Left renal cortex interstitium (tissue), 4 donors: ENCODE measurements at places on chromosomes 1 and 21.

- no peak for DNase-seq
Measured at GRCh38 chr1:192225703-192226102, 67.4 kb downstream of the RGS18 start.

DNA sequence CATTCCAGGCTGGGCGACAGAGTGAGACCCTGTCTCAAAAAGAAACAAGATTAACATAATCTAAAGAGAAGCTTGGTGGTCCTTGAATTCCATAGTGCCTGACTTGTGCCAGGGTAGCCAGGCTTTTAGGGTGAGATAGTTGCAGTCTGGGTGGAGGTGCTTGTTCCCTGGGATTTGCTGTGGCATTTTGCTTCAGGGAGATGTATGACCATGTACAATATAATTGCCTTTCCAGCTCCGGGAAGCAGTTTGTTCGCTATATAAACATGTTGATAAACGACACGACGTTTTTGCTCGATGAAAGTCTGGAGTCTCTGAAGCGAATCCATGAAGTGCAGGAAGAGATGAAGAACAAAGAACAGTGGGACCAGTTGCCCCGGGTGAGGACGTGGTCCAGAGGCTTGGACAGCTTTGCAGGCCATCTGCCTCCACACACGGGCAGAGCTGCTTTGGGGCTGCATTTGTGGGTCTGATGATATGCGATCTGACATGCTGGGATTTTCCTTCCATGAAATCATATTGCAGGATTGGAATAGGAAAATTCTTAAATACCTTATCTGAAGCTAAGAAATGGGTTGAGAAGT is 49.4 kb upstream of the KIF1B start:
- no peak for DNase-seq

- no peak for DNase-seq
Measured at GRCh38 chr1:209412036-209412435, 171.5 kb upstream of the CAMK1G start.

DNA sequence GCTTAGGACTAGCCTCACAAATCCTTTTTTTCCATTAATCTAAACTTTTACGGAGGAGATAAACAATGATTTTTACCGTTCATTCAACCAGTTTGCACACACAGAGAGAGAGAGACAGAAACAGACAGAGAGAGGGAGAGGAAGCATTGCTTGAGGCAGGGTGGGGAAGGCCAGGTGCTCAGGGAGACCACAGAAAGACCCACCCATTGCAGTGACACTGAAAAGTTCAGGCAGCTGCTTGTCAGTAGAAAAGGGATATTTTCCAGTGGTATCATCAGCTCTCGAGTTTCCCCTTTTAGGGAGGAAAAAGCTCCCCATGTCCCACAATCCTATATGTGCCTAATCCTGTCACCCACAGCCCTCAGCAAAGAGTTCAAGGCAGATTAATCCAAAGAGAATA is 27.2 kb downstream of the TCP10L start:
- no peak for DNase-seq

DNA sequence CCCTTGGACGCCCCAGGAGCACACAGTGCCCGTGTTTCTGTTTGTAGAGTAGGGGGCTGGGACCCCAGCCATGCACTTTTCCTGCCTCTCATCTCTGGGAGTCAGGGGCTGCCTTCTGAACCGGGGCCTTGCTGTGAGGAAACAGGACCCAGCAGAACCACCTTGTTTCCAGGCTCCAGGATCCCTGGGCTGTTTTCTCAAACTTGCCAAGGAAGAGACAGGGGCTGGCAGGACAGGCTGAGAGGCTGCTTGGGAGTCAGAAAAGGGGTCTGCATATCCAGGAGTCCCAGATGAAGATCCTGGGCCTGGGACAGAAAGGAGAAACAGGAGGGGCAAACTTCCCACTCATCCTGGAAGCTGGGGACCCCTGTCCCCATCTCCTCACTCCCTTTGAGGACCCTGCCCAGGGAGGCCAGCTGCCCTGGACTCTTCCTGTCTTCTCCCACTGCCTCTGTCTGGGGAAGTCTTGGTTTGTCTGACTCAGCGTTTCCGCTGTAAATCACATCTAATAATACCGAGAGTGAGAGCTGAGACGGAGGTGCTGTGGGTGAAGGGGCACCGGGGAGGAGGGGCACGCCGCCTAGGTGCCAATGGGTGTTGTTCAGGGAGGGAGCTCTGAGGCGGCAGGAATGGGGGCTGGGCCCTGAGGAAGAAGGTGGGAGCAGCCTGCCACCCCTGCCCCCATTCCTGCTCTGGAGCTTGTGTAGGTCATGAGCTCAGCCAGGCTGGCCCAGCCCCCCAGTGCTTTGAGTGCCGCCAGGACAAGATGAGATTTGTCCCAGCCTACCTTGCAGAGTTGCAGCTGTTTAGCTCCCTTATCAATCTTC is 16.7 kb downstream of the POU3F1 start:
- DNase-seq = no peak

- DNase-seq = no peak
Measured at GRCh38 chr1:87880098-87880760, 551.5 kb downstream of the LMO4 start.

DNA sequence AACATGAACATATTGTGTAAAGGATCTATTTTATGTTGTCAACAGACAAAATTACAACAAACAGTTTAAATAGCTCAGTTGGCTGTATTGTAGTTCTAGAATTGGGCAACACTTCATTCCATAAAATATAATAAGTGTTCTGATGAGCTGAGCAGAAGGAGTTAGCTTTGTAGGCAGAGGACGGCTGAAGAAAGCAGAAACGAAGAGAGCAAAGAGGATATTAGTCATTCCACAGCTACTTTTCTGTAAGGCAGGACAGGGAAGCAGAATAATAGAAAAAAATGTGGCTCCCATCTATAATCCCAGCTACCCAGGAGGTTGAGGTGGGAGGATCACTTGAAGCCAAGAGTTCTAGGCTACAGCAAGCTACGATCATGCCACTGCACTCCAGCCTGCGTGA is 20.2 kb upstream of the IVNS1ABP start:
- DNase-seq = no peak

- DNase-seq = no peak
Measured at GRCh38 chr1:209584231-209584672, 738 bp downstream of the CAMK1G start.

DNA sequence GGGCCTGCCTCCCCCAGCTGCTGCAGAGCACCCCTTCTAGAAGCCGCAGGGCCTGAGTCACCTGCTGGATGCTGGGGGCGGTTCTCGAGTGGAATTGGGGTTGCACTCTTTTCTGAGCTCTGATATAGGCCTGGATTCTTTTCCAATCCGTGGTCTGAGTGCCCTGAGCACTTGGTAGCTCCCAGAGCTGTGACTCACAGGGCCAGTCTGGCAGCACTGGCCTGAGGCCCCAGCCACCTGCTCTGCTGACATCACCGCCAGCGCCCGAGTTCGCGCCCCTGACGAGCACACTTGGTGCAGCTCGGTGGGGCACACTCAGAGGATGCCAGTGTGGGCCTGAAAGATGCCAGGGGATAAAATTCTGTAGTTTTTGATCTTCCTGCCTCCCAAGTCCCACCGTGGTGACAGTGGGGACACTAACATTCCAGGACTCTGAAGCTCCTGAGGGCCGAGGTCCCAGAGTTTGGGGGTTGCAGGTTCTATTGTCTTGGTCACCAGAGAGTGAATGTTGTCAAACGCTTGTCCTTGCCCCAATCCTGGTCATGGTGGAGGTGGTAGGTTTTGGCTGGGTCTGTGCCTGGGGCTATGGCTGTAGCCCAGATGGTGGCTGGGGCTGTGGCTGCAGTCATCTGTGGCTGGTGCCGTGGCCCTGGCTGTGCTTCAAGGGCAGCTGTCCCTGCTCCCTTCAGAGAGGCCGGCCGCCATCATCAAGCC is 74.6 kb downstream of the OBSCN start:
- DNase-seq = no peak

DNA sequence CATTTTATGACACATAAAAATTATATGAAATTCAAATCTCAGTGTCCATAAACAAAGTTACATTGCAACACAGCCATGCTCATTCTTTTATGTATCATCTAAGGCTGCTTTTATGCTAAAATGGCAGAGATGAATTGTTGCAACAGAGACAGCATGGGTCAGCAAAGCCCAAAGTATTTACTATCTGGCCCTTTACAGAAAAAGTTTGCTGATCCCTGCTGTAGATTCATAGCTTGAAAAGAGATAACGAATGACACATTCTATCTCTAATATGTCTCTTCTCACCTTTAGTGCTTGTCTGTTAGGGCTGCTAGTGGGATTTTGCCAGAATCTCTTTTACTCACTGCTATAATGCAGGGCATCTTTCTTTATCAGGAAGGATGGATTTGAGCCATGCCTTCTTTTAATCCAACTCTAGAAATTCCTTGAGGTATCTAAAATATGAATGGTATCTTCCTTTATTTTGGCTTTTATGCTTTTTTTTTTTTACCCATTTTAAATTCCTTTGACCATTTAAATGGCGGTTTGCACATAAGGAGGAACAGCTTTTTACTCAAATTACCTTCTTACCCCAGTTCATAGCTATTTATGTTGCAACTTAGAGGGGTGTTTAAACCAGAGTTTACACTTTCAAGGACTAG is 598.2 kb downstream of the PLPP3 start:
- no peak for DNase-seq

- DNase-seq = no peak
Measured at GRCh38 chr1:206666954-206667665, 17.6 kb upstream of the MAPKAPK2 start.

DNA sequence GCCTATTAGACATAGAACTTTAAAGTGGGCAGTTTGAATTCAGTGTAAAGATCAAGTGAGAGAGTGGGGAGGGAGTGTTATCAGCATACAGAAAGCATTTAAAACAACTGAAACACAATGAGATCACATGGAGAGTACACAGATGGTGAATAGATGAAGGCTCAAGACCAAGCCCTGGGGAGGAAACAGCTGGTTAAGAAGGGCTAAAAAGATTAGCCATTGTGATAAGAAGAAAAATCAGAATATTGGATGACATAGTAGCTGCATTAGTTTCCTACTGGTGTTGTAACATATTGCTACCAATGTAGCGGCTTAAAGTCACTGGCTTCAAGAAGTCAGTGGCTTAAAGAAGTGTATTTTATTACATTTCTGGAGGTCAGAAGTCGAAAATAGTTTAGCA is 443.4 kb upstream of the RGS18 start:
- no peak for DNase-seq

- DNase-seq = no peak
Measured at GRCh38 chr21:42799516-42799915, 79.8 kb downstream of the WDR4 start.

GRCh38 chr1:31679676-31680230 is 24.1 kb downstream of the COL16A1 start:
- DNase-seq = no peak

DNA sequence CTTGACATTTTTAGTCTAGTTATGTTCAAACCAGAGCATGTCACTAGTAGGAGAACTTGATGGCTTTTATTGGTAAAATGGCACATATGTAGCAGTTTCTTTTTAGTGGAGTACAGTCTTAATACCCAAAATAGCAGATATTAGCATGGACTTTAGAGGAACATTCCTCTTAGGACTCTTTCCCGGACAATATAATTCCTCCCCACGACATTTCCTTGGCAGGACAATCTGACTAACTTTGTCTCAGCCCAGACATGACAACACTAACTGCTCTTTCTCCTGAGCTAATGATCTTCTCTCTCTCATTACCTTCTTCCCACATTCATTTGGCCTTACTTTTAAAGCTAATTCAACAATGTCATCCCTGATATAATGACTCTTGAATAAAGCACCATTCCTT is 62.5 kb downstream of the ADAMTS1 start:
- DNase-seq = no peak

GRCh38 chr1:87730274-87731216 is 401.9 kb downstream of the LMO4 start:
- DNase-seq = no peak

DNA sequence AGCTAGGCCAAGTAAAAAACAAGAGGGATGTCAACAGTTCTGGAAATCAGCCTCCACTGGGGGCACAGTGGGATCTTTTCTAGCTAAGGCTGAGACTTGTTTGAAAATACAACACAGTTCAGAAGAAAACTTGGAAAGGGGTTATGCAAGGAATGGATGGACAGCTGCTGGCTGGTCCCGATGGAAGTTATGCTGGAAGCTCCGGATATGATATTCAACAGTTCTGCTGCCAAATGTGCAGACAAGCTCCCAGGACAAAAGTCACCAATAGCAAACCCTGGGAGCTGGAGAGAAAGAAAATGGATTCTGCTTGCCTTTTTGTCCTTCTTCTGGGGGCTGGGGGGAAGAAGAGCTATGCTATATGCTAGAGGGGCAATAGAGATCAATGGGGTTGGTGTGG is 14.3 kb downstream of the LMX1A start:
- no peak for DNase-seq

DNA sequence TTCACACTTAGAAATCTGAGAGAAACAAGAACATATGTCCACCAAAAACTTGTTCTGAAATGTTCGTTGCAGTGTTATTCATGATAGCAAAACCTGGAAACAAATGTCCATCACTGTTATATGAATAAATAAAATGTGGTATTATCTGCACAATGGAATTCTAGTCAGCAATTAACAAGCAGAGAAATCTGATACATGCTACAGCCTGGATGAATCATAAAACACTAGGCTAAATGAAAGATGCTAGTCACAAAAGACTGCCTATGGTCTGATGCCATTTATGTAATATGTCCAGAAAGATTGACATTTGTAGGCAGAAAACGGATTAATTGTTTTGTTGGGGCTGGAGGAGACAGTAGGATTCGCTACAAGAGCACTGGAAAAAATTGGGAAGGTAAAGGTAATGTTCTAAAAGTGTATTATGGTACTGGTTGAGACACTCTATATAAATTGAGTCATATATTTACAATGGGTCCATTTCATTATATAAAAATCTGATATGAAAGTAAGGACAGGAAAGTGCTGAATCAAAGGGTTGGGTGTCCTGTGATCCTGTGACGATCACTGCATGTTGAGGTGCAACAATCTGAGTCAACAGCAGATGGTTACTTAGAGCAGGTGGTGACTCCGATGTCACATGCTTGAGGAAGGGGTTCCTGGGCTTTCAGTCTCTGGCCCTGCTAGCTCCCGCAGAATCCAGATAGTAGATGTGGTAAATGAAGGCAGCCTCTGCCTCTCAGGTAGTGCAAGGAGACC is 102.1 kb upstream of the NBPF4 start:
- no peak for DNase-seq

DNA sequence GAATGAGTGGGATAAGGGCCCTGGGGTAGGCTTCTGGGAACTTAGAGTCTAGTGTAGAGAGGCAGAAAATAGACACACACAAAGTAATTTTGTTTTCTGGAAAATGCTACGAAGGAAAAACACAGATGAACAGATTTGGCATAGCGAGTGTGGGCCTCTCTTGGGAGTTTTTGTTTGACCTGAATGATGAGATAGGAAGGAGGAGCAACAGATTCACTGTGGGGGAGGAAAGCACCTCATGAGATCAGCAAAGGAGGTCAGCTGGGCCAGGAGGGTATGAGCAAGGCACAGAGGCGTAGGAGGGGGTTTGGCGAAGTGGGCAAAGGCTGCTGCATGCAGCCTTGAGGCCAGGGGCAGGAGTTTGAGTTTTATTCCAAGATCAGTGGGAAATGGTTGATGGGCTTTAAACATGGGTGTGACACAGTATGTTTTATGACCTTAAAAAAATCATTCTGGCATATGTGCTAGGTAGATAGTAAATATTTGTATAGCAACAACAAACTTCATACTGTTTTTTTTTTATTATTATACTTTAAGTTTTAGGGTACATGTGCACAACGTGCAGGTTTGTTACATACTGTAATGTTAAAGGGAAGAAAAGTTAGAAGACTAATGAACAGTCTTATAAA is 57.9 kb downstream of the FGGY start:
- DNase-seq = no peak

GRCh38 chr1:179241530-179242097 is 12.1 kb upstream of the ABL2 start:
- DNase-seq = no peak

- DNase-seq = no peak
Measured at GRCh38 chr1:178857126-178857525, 13.8 kb downstream of the ANGPTL1 start.
